ENCODE measurements at places on chromosomes 6 and 20.

DNA sequence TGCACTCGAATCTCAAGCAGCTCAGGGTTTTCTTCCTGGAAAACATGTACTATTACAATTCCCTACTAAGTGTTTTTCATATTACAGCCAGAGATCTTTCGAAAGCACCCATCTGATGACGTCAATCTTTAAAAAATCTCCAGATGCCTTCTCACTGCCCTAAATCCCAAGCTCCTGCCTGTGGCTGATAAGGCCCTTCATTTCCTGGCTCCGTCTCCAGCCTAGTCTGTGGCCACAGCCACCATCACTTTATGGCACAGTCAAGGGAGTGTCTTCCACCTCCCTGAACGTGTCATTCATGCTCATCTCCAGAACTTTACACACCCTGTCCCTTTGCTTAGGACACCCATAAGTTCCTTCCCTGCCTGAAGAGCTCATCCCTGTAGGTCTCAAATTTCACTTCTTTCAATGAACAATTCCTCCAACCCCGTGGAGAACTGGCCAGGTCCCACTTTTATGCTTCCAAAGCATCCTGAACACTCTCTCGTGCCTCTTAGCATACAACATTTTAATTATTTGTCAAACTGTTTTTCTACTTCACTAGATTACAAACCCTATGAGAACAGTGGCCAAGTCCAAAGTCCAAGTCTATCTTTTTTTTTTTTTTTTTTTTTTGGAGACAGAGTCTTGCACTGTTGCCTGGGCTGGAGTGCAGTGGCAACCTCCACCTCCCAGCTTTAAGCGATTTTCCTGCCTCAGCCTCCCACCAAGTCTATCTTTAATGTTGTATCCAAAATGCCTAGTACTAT is 106.1 kb upstream of the AGPAT4 start:
- no peak for DNase-seq

DNA sequence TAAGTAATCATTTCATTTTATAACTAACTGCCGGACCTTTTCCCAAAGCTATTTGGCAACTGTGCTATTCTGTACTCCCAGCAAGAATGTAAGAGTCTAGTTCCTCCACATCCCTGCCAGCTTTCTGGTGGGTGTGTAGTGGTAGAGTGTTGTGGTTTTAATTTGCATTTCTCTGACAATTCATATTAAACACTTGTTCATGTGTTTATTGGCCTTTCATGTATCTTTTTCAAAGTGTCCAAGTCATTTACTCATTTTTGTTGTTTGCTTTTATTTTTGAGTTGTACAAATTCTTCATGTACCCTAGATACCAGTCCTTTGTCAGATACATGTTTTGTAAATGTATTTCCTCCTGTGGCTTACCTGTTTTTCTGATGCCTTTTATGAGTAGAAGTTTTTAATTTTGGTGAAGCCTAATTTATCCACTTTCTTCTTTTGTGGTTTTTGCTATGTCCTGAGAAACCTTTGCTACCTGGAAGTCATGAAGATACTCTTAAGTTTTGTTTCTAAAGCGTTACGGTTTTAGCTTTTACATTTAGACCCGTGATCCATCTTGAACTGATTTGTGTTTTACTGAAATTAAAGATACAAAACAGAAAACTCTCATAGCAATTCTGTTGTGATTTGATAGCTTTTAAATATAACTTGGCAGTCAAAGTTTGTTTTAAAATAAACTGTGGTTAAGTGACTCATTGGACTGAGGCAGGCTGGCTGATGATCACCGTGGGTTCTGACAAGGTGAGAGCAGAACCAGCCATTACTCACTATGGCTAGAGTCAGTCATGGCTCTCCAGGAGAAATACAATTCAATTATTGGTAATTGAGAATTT is 8.0 kb downstream of the MYLIP start:
- no peak for DNase-seq

- no peak for DNase-seq
These were observed 145.4 kb upstream of the BMP2 start for GRCh38 chr20:6622041-6622440.

- DNase-seq, result no peak
These were observed 29.7 kb downstream of the ATXN1 start for GRCh38 chr6:16731478-16732051.

GRCh38 chr6:2956930-2957685 is 14.3 kb downstream of the SERPINB6 start:
- DNase-seq, result no peak
